Activated CD4-positive, alpha-beta T cell treated with anti-CD3 and anti-CD28 coated beads for 36 hours (primary cell): ENCODE measurements at places on chromosomes 16 and 17. TPM values are rescaled to one million over a fixed set of nuclear protein-coding genes. Genes with fewer than 3 reads are reported as not detected.

Gene NPB
- 0.14 TPM for total RNA-seq

Gene IL17C
- not detected for total RNA-seq

Gene EXOC3L1
- total RNA-seq = 0.16 TPM

Gene DNAH2
- not detected for total RNA-seq

Gene GSPT1
- 234 TPM for total RNA-seq

Gene SEZ6L2
- total RNA-seq = 0.27 TPM

Gene SMTNL2
- not detected for total RNA-seq

Gene FBXW10B
- total RNA-seq = 0.83 TPM

Gene DPEP3
- not detected for total RNA-seq

Gene PRRT2
- total RNA-seq = 0.93 TPM

Gene LDHD
- total RNA-seq = 0.21 TPM

DNA sequence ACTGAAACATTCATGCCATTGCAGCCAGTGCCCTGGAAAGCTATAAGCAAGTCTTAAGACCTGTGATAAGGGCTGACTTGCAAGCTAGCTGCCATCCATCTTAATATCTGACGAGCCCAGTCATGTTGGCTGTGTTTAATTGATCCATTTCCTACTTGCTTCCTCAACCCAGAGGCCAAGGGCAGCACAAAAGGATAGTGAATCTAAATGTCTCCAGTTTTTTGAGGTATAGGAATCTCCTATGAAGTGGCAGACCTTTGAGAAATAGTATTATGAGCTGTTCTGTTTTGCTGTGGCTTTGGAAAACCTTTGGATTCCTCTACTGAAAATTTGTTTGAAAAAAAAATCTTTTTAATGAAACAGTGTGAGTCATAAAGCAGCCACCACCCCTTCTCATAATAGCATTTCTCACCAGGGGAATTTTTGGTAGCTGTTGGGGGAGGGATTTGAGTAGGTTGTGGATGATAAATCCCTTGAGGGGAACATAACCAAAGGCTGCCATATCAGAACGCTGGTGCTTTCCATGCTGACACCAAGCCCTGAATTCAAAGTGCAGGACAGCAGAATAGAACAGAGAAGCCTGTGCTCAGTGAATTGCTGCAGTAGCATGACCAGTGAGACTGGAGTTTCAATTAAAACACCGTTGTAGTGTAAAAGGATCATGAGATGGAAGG, 12.9 kb downstream of the ZNRF1 start:
- peak; percentile 77 for DNase-seq

DNA sequence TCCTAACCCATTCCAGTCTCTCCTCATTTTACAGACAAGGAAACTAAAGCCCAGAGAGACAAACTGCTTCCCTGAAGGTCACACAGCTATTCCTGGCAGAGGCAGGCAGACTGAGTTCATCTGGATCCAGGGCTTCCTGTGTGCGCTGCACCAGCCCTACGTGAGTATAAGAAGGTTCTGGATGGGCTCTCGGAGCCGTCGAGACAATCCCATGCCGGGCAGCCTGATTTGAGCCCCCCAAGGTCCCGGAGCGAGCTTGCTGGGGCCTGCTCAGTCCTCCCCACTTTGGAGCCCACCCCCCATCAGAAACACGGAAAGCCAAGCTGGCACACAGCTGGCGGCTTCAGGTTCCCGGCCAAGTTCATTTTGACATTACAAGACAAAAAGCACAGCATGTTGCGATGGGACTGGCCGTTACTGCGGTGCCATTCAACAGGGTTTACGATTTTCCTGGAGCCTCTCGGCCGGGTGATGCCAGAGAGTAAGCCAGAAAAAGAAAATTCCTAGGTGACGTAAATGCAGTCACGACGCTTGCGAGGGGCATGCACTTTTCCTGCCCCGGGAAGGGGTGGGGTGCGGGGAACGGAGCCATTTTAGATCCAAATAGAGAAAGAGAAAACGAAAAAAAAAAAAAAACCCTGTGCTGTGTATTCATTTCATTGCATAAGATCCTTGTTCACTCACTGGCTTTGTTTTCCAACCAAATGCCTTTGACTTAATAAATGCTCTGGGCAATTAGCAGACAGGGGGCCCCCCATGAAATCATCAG, 167.1 kb upstream of the FOXF1 start:
- DNase-seq = no peak

GRCh38 chr16:49455181-49455990, 81.8 kb downstream of the C16orf78 start:
- no peak for DNase-seq

GRCh38 chr17:30161601-30162000, 45.0 kb downstream of the NSRP1 start:
- DNase-seq = no peak

DNA sequence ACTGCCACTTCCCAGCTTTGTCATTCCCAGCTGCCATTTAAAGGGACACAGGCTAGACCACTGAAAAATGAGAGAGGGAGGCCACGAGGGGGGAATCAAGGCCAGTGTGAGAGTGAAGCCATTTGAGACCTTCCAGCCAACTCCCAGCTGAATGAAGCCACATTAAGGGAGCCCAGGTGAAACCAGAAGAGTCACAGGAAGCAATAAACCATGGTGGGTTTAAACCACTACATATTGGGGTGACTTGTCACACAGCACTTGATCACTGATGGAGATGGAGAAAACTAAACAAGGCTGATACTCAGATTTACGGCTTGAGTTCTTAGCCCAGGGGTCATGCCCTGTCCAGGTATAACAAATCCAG, 2.8 kb upstream of the NUBP1 start:
- no peak for DNase-seq

GRCh38 chr16:65790768-65791167, 575.7 kb upstream of the CDH5 start:
- DNase-seq = no peak

GRCh38 chr16:83797013-83797412, 10.8 kb upstream of the HSBP1 start:
- DNase-seq = no peak

- DNase-seq = no peak
Measured at GRCh38 chr16:75233611-75233938, 14.8 kb downstream of the CTRB1 start.

DNA sequence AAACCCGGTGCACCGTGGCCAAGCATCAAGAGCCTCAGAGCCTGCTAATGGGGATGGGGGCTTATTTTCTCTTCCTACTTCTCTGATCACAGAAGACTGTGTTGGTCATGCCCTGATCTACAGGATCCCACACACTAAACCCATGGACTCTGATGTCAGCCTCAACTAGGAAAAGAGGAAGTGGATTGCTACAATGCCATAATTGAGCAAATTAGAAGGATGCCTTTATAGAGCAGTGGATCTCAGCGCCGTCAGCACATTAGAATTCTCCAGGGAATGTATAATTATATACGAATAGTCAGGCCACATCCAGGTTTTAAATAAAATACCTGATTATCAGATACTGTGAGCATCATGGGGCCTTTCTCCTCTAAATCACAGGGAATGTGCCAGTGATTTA, 64.8 kb downstream of the VAT1L start:
- DNase-seq = no peak

DNA sequence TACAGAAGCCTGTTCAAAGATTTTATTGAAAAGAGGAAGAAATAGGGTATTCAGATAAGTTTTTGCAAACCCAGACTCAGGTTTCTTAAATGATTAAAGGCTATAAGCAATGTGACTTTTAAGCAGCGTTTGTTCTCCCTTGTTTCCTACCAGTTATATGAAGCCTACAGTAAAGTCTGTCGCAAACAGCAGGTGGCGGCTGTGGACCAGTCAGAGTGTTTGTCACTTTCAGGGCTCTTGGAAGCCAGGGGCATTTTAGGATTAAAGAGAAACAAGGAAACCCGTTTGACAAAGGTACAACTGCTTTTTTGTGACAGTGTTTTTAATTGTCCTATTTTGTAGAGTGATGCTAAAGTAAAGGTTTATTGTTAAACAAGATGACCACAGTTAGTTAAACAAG, 7.7 kb upstream of the RARA start:
- no peak for DNase-seq

GRCh38 chr16:3101018-3101840, 2.1 kb upstream of the ZSCAN10 start:
- peak; percentile 71 for DNase-seq

- no peak for DNase-seq
Measured at GRCh38 chr16:58013201-58013956, 12.2 kb downstream of the USB1 start.

DNA sequence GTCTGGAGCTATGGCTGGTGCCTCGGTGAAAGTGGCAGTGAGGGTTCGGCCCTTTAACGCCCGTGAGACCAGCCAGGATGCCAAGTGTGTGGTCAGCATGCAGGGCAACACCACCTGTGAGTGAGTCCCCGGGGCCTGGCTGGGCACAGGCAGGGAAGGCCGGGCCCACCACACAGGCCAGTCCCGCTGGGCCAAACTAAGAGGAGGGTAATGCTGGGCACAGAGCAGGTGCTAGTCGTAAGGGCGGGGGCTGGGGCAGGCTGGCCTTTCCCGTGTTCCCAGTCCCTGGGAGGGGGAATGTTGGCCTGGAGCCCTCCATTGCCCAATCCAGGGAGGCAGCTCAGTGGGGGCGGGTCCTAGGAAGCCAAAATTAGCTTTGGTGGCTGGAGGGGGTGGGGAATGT, 2.5 kb downstream of the KIF1C start:
- no peak for DNase-seq

DNA sequence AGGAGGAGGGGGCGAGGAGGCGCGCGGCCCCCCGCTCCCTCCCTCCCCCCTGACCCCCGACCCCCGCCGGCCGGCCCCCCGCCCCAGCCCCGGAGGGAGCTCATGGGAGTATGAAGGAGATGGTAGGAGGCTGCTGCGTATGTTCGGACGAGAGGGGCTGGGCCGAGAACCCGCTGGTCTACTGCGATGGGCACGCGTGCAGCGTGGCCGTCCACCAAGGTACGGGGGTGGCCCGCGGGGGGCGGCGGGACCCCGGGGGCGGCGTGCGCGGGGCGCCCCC, 390 bp downstream of the MLLT6 start:
- no peak for DNase-seq

DNA sequence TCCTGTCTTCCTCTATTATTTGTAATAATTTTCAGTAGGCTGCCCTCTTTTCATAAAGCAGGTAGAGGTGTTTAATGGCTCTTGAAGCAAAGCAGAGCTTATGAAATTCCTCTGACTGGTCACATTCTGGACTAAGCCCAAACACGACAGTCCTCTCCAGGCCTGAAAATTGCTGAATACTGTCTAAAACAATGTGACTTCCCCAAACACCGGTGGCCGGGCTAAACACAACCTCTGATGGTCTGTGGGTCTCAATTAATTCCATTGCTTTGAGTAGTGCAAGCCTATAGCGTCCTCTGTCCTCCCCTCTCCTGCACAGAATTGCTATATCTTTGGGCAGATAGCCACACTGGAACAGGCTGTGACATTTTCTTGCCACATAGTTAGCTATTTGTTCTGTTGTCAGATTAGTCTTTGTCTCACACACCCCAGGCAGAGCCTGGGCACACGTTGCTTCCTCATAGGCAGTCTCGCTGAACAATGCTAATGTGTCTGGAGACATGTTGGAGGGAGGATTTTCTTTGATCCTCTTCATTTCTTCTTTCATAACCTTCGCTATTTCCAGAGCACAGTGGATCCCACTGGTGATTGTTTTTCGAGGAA, 10.8 kb upstream of the SLFN12L start:
- no peak for DNase-seq

DNA sequence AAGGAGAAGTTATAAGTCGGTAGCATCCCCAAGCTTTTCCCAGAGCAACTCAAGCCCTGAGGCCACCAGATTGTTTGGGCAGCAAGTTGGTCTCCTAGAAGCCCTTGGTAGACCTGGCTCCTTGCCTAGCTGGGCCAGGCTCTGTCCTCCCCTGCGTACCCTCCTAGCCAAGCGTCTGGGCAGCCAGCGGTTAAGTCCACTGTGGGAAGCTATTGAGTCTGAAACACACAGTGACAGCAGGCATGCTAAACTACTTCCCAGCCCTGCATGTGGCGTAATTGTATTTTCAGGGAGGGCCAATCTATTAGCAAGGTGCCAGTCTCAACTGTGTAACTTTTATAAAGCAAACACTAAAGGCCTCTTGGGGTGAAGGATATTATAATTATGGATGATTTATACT, 419.1 kb upstream of the RBFOX1 start:
- DNase-seq = no peak

DNA sequence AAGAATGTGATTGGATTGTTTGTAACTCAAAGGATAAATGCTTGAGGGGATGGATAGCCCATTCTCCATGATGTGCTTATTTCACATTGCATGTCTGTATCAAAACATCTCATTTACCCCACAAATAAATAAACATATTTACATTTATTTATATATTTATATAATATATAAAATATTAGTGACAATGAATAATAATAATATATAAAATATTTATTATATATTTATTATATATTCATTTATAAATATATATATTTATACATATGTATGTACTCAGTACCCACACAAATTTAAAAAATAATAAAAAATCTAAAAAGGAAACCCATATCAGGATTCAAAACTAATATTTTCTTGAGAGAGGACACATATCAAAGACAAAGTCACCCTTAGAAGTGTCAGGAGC, 429.9 kb downstream of the KCNJ2 start:
- no peak for DNase-seq

GRCh38 chr16:84461413-84462295, 42.8 kb downstream of the MEAK7 start:
- no peak for DNase-seq

DNA sequence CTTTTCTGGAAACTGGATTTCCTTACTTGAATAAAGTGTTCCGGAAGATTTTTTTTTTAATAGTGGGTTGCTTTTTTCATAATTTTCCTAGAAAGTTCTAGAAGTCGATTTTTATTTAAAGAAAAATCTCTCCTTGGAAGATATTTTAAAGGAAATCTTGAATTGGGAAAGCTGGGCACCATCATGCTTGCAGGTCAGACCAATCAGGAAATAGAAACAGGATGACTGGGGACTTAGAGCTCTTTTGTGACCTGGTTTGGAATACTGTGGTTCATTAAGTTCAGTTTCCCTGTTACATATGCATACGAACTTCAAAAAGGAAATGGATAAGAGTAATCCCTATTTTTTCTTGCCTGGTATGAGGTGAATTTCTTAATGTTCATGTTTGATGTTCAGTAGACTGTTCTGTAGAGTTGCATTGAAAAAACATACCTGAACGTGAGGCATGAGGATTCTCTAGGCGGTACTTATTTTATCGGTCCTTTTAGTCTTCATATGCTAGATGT, 1.2 kb downstream of the NFATC3 start:
- no peak for DNase-seq

DNA sequence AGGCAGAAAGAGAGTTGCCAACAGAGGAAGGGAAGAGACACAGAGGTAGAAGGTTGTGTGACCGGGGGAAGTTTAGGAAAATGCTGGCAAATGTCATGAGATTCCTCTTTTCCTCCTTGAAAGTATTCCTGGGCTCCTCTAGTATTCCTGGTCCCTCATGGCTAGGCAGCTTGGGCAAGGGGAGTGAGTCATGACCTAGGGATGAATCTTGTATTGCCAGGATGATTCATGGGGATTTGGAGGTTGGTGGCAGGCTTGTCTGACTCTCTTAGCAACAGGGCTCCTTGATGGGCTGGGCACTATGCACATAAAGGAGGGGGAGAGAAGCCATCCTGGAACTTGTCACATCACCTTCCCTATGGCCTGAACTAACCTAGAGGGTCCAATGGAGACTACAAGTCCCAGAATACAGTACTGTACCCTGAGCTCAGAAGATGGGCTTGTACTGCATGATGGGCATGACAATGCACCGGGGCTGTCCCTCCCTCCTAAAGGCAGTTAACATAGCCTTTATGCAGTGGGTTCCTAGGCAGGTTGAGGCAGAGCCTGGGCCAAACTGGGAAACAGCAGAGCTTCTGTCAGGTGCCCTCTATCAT, 2.1 kb upstream of the SEZ6 start:
- no peak for DNase-seq

GRCh38 chr17:8005357-8005756, 2.9 kb downstream of the GUCY2D start:
- no peak for DNase-seq
